ENCODE measurements at places on chromosomes 12 and 14. TPM values are rescaled to one million over a fixed set of nuclear protein-coding genes. Genes with fewer than 3 reads are reported as not detected.

The LUM gene
- 1,088 TPM for total RNA-seq

The MYF6 gene
- not detected for total RNA-seq

The SRGAP1 gene
- 12.7 TPM for total RNA-seq

The LHX5 gene
- not detected for total RNA-seq

The KLHL33 gene
- 0.20 TPM for total RNA-seq

The LBHD2 gene
- total RNA-seq = not detected

The NFATC4 gene
- total RNA-seq = 64.2 TPM
